Mononuclear cell (primary cell): ENCODE measurements at places on chromosomes 16 and 17. TPM values are rescaled to one million over a fixed set of nuclear protein-coding genes. Genes with fewer than 3 reads are reported as not detected.

The EME2 gene
- total RNA-seq, result 13.3 TPM

The UMOD gene
- not detected for total RNA-seq

The TNK1 gene
- 5.5 TPM for total RNA-seq

The TPSG1 gene
- not detected for total RNA-seq

The TMC8 gene
- total RNA-seq, result 138 TPM

The CLDN7 gene
- 0.10 TPM for total RNA-seq

The TBC1D26 gene
- total RNA-seq, result 0.10 TPM

The HOXB9 gene
- total RNA-seq, result not detected

The SENP3 gene
- 33.1 TPM for total RNA-seq

The C17orf113 gene
- 0.21 TPM for total RNA-seq

The CNTNAP1 gene
- 0.84 TPM for total RNA-seq

The CACNA1H gene
- total RNA-seq, result 0.52 TPM

The CYBA gene
- total RNA-seq, result 388 TPM

The GCGR gene
- total RNA-seq, result not detected

The RASD1 gene
- 1.6 TPM for total RNA-seq

The CXCL16 gene
- total RNA-seq, result 32.6 TPM

The SOCS7 gene
- 13.6 TPM for total RNA-seq

The CSH1 gene
- total RNA-seq, result not detected

The MYH11 gene
- total RNA-seq, result 0.10 TPM

The EVPL gene
- under 0.01 TPM for total RNA-seq

The CX3CL1 gene
- total RNA-seq, result not detected

The TBC1D3 gene
- total RNA-seq, result not detected
